ENCODE measurements at places on chromosomes 16 and 17.

DNA sequence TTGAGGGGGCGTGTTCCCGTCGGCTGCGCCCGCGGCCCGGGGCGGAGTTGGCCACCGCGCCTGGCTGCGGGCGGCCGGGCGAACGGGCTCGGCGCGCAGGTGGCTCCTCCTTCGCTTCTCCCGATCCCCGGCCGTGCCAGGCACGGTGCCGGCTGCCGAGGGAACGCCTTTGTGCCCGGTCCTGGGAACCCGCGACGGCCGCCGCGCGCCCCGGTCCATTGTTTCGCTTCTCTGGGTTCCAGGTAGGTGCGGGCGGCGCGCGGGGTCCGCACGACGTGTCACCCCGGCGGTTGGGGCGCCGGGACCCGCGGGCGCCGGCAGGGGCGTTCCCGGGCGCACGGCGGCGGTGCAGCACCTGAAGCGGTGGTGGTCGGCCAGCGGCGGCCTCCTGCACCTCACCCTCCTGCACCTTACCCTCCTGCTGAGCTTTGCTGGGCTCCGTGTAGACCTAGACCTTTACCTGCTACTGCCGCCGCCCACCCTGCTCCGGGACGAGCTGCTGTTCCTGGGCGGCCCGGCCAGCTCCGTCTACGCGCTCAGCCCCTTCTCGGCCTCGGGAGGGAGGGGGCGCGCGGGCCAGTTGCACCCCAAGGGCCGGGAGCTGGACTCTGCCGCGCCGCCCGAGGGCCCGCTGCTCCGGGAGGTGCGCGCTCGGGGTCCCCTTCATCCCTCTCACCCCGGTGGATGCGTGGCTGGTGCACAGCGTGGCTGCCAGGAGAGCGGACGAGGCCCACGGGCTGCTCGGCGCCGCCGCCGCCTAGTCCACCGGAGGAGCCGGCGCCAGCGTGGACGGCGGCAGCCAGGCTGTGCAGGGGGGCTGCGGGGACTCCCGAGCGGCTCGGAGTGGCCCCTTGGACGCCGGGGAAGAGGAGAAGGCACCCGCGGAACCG, 99.9 kb downstream of the EFCAB13 start:
- DNase-seq, result no peak

DNA sequence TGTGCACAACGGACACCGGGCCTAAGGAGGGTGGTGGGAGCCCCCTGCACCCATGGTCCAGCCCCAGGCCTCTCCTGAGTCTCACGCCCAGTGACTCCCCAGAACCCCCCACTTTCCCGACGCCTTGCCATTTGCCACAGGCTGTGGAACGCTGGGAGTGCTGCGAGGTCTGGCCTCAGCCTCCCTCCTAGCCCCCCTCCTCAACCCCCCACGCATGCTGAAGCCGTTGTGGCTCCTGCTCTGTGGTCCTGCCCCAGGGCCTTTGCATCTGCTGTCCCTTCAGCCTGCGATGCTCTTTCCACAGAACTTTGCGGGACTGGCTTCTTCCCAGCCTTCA, 226.0 kb upstream of the GSE1 start:
- no peak for DNase-seq

DNA sequence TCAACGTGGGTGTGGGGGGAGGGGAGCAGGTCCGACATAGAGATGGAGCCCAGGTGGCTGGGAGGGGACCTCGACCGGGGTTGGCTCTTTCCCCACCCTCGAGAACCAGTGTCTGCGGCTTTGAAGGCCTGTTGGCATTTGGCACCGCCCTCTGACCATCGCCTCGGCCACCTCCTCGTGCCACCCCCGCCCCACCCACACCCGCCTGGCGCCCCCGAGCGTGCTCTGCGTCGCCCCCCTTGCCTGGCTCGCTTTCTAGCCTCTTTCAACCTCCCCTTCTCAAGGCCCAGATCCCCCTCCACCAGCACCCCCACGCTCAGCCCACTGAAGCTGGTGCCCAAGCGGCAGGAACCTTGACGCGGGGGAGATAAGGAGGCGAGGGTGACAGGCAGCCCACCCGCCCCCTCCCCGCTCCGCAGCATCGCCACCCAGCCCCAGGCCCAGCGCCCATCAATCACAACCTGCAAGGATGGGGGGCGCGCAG, 619 bp downstream of the CACNB1 start:
- no peak for DNase-seq

DNA sequence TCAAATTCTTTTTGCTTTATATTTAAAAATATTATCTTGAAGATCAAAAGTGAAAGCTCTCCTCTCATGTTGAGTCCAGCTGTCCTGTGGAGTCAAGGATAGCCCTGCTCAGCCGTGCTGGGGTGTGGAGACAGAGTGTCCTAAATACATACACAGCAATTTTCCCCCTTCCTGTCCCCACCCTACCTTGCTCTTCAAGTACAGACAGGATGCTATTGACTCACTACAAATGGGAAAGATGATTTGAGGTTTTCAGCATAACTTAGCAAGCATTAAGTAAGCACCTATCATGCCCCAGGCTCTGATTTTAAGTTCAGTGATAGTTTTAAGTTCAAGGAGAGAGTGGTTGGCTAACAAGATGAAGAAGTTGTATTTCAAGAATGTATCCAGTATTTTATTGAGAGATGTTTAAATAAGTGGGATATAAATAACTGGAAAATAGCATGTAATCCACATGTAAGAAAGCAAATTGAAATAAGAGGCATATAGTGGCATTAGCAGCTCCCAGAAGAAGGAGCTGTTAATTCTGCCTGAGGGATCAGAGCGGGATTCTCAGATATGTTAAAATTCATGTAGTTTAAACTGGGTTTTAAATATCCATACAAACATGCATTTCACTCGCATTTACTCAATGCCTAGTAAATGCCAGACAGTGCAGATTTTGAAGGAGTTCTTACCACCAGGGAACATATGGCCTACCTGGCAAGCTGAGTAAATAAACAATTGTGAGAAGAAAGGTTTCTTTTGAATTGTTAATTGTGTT, 183.5 kb upstream of the ANKFN1 start:
- DNase-seq, result no peak

GRCh38 chr16:49287572-49287971, 5.9 kb upstream of the CBLN1 start:
- no peak for DNase-seq

DNA sequence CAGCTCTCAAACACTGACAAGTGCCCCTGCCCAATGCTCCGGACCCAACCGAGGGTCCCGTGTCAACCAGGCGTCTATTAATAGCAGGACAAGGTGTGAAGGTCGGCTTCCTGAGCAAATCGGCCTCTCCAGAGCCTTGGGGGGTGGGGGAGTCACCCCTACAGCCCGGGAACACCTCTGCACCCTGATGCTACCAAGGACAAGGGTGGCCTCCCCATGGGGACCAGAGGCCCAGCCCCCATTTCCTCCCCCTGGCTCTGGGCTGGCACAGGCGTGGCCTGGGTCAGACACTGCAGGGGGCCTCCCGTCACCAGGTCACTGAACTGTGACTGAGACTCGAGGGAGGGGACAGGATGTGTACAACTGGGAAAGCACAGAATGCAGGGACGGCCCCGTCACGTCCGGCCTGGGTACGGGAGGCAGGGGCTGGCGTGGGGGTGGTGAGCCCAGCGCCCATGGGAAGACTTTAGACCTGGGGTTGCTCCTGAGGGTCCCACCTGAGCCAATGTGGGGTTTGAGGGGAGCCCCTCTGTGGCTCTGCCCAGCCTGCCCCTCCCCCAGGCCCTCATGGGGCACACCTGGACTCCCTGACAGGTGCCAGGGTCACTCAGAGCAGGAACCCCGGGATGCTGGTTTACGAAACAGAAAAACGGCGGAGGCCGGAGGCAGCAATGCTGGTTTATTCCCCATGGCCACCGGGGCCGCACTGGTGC, 579 bp upstream of the CYBA start:
- DNase-seq, result no peak

GRCh38 chr17:39281806-39282205, 56.1 kb upstream of the STAC2 start:
- no peak for DNase-seq

GRCh38 chr16:49724774-49725173, 131.1 kb downstream of the ZNF423 start:
- no peak for DNase-seq

DNA sequence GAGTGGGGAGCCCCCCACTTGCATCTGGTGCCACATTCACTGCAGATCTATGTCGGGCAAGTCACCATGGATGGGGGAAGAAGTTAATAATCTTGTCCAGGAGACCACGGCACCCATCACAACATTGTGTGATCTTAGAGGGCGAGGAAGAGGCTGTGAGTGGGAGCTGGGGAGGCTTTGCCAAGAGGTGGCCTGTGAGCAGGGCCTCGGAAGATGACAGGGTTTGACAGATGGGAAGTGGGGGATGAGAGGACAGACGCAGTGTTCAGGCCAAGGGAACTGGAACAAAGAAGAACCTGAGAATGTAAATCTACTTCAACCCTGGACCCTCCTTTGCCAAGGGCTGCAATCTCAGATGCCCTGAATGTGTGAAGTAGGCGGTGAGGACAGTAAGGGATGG, 12.4 kb downstream of the ACE start:
- no peak for DNase-seq

GRCh38 chr16:62363501-62363900, 327.3 kb upstream of the CDH8 start:
- DNase-seq, result no peak

DNA sequence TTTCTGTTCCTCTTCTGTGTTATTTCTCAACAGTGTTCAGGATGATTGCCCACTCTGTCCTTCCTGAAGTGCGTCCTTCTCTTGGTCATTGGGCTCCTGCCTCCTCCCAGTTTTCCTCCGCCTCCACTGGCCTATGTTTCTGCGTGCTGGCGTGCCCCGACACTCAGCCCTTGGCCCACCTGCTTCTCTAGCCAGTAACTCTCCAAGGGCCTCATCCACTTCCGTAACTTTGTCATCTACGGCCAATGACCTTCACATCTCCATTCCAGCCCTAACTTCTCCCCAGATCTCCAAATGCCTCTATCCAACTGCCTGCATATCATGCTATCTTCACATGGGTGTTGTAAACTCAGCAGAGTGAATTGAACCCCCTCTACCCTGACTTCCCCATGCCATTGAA, 39.6 kb upstream of the RPL38 start:
- no peak for DNase-seq

DNA sequence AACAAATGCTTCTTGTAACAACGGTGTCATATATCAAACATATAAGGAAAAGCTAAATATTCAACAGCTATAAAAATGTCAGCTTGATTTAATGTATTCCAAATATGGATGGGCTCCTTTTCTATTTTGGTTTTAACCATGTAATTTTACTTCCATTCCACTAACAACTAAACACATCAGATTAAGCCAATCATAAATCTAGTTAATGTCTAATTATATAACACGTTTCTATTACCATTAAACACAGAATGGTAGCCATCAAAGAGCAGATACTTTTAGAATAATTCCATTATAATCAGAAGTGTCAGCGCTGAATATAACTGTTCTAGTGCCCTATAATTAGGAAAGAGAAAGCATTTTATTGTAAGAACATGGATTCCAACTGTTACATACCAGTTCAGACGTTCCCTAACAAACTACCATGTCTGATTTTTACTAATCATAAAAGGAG, 10.0 kb downstream of the CMC2 start:
- no peak for DNase-seq

DNA sequence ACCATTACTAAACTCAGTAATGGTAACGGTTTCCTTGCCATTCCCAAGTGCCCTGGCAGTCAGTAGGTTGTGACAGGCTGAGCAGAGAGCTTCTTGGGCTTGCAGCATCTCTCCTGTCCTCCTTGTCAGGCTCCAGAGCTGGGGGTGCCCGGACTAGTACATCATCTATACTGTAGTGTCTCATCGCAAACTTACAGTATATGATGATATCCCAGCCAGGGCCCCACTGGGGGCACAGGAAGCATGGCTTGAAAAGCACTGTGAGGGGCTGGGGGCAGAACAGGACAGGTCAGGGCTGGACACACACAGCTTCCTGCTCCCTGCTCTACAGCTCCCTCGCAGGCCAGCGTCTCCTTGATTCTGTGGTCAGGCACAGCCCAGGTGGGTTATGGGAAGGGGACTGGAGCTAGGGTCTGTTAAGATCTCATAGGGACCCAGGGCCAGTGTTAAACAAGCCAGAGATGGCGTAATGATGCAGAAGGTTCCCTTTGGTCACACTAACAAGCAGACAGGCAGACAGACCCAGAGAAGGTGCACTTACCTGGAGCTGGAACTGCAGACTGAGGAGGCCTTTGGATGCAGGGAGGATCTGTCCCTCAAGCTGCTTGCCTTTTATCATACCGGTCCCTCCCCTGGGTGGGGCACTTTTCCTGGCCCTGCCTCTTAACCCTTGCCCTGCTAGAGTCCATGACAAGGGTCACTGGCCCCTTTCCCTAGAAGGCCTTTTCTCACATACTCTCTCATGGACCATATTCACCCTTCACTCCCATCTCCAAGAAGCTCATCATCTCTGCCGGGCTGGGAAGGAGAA, 6.8 kb downstream of the ERAL1 start:
- DNase-seq, result no peak

- no peak for DNase-seq
These were observed 165.4 kb downstream of the UTP18 start for GRCh38 chr17:51425773-51426172.

- no peak for DNase-seq
These were observed 3.2 kb upstream of the WDR24 start for GRCh38 chr16:693364-693763.

- no peak for DNase-seq
These were observed 8.4 kb downstream of the PMP22 start for GRCh38 chr17:15256689-15257088.

DNA sequence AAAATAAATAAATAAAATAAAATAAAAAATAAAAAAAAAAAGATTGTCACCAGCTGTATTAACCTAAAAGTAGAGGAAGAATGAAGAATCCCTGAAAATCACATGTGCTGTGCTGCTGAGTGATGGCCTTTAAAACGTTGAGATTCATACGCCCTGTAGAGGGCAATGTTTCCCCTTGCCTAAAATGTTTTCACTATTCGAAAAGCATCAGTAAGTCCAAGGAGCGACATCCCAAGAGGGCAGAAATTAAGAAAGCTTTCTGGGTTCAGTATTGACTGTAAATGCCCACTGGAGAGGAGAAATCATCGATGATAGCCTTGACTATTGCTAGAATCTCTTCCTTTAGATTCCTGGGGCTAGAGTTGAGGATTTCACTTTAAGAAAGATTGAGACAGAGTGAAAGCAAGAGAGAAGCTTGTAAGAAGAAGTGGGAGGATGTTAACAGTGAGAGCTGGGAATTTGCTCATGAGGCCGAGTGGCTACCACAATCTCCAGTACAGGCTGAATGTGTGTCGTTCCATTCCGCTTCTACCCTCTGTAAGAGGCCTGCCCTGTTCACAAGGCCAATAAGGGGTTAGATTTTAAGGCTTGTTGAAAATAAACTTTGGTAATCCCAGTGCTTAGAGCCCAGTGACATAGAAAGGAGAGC, 170.8 kb upstream of the FAM20A start:
- no peak for DNase-seq

GRCh38 chr17:34613064-34614019, 34.0 kb downstream of the TMEM132E start:
- DNase-seq, result peak; percentile 84

DNA sequence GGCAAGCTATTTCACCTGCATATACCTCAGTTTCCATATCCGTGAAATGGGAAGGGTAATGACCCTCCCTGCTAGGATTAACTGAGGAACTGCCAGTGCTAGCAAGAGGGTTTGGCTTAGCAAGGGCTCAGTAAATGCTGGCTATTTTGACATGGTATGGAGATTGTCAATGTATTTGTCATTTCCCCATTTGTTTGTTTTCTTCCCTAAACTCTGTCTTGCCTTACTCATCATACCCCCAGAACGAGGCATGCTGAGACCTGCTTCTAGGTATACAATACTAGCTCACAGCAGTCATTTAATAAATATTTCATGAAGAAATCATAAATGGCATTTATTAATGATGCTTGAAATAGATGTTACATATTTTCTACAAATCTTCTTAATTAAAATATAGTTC, 124.0 kb downstream of the DYNLRB2 start:
- no peak for DNase-seq
